ENCODE measurements at places on chromosomes 11 and 22.

GRCh38 chr22:35045451-35045850 is 20.5 kb upstream of the ISX start:
- DNase-seq: no peak

DNA sequence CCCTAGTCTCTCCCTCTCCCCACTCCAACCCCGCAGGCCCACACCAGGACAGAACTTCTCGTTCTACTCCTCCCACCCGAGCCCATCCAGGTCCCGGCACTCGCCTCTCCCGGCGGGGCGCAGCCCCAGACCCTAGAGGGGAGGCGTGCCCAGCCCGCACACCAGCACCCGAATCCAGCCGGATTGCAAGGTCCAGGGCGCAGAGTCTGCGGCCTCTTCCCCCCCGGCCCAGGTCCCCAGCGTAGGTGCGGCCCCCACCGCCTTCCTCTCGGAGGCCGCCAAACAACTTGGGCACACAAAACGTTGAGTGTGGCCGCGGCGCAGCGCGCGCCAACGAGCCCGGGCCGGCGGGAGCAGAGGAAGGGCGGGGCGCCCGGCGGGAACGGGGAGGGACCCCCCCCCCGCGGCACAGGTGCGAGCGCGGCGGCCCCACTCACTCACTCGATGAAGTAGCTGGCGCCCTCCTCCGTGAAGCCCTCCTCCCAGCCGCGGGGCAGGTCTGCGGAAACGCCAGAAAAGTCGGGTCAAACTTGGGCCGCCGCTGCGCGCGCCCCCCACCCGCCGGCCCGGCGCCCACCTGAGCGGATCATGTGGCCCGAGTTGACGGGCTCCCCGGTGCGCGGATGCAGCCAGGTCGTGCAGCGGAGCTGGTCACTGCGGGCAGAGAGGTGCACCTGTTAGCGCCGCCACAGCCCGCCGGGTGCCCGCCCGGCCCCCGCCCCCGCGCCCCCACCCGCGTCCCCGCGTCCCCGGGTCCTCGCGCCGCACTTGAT is 480 bp downstream of the PLEKHA7 start:
- no peak for DNase-seq

GRCh38 chr22:30277547-30278344 is 11.1 kb upstream of the OSM start:
- DNase-seq: no peak

GRCh38 chr11:63889344-63889743 is 27.6 kb downstream of the RCOR2 start:
- DNase-seq: no peak

GRCh38 chr11:67054836-67055523 is 1.7 kb upstream of the RHOD start:
- DNase-seq: no peak

DNA sequence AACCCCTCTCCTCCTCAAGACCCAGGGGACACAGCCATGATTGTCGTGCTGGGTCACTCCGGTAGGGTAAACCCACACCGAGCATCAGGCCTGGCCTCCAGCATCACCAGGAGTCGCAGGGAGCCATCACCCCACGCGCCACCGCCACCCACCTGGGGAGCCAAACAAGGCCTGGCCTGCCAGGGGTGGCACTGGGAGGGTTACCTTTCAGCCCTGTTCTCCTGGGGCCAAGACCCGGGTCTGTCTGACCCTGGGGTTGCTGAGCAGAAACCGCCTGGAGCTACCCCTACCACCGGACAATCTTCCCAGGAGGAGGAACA is 39.3 kb upstream of the NNMT start:
- DNase-seq: no peak

DNA sequence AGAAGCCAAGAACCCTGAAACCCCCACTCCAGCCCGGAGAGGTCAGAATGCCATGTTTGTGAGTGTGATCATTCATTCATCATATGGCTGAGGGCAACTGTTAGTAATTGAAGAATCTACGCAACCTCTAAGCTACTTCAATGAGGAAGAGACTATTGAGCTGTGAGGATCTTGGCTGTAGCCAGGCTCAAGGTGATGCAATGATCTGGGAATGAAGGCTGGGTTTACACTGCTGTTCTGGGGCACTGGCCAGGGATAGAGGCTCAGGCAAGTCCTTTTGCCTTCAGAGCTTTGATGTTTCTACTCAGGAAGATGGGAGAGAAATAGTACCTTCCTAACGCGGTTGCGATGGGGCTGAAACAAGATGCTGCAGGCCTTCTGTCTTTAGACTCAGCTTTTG is 12.9 kb downstream of the CRYBB2 start:
- DNase-seq: no peak

GRCh38 chr11:107307991-107308390 is 149.6 kb downstream of the CWF19L2 start:
- DNase-seq: no peak
